Lung microvascular endothelial cell (primary cell): ENCODE measurements at places on chromosomes 3 and 15. TPM values are rescaled to one million over a fixed set of nuclear protein-coding genes. Genes with fewer than 3 reads are reported as not detected.

GRCh38 chr3:46860810-46861604, 2.2 kb downstream of the MYL3 start:
- DNase-seq: no peak

DNA sequence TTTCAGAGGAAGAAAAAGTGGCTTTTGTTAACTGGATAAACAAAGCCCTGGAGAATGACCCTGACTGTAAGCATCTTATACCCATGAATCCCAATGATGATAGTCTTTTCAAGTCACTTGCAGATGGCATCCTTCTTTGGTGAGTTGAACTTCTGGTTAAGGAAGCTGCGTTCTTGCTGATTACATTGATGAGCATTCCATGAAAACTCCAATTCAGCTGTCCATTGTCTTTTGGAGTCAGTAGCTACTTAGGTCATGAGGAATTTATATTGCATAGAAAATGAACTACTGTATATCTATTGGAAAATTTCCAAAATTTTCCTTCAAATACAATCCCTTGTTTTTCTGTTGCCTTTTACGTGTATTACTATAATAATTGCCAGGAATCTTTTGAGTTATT, 47.7 kb upstream of the TRPC1 start:
- DNase-seq: no peak

DNA sequence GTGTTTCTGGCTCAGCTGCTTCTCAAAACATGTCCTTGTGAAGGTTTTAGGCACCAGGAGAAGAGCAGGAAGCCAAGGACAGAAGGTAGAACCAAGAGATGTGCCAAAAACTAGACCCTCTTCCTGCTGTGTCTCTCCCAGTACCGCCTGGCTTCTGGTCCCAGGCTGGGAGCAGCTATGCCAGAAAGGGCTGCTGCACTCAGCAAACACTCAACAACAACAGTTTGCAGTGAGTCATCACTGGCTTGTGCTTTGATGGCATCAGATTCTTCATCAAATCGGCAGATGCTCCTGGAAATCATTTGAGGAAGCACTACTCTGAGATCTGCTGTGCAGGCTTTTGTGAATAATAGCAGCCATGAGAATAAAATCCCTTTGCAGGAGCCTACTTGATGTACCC, 63.2 kb downstream of the DGKG start:
- DNase-seq: no peak

- no peak for DNase-seq
These were observed 62.8 kb upstream of the SEC22A start for GRCh38 chr3:123138839-123139444.

GRCh38 chr3:66644549-66644948, 143.7 kb upstream of the LRIG1 start:
- DNase-seq: no peak

DNA sequence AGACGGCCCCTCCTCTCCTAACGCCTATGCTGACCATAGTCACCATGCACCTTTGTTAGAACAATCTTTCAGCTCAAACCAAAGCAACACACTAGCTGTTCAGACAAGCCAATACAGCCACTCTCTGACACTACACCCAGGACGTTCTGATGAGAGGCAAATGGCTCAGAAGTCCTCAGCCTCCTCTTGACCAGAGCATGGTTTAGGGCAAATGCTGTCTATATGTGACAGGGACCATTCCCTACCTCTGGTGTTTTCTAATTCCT, 264.8 kb upstream of the HES1 start:
- DNase-seq: no peak

DNA sequence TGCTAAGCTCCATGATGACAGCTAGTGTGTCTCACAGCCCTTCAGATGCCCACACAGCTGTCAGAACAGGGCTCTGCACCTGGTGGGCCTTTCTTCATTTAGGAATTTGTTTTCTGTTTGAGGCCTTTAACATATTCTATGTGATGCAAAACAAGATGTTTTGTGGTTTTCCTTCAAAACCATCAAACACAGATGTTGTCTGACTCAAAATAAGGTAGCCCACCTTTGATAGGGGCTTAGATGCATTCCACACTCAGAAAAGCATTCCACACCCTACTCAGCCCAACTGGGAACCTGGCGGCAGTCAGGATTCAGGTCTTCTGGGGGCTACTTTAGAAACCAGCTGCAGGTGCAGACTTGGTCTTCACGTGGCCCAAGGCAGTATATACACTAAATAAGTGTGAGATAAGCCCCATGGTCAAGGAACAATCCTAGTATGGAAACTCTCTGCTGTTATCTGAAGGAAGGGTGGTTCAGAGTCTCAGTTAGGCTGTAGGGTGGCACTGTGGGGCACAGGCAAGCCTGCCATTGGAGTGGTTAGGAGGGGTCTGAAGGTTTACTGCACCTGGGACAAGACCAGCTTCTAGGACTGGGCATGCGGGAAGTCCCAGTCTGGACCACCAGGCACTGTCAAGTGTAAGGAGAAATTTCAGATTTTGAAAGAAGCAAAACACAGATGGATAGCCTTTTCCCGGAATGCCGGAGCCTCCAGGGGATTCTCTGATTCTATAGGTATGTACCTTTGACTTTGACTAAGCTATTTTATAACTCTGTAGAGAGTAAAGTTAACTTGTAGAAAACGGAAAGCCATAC, 20.1 kb downstream of the LRRC2 start:
- no peak for DNase-seq

DNA sequence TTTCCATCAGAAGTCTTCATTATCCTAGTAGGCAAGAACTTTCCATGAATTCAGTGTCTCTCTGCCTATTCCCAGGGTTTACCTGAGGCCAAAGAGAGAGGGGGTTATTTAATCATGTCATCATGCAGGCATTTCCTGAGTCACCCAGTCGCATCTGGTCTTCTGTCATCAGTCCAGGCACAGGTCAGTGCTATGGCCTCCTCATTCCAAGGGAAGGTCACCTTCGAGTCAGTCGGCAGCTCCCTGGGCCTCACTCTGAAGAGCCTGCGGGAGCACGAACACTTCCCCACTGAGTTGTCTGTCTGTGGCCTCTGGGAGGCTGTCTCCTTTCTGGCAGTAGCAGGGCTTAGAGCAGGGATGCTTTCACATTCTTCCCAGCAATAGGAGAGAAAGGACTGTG, 26.2 kb upstream of the LRTM1 start:
- DNase-seq: no peak

The C3orf20 gene
- total RNA-seq: under 0.01 TPM in 1 of 2 replicates, not detected in the other

The CCDC9B gene
- 8.9 and 11.1 TPM in 2 replicates for total RNA-seq

The OR5AC2 gene
- total RNA-seq: not detected in 2 replicates

The SLC28A1 gene
- not detected in 2 replicates for total RNA-seq

The VGLL3 gene
- 0.20 and 0.22 TPM in 2 replicates for total RNA-seq

The RARRES1 gene
- 1.8 and 2.4 TPM in 2 replicates for total RNA-seq

The NME9 gene
- total RNA-seq: under 0.01 and 0.22 TPM in 2 replicates
